ENCODE measurements at places on chromosomes 3 and 15.

DNA sequence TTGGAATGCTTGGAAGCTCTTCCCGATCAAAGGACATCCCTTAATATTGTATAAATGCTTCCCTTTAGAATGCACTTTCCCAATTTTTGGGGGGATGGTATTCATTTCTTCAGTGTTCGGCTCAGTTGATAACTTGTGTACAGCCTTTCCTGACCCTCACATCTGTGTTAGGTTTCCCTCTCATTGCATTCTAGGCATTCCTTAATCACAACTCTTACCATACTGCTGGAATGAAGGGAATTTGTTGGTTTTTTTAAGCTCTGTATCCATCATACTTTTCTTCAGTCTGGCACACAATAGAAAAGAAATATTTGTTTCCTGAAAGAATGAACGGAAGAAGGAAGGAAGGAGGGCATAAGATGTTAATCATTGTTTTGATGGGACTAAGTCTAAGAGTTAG, 119.5 kb downstream of the CHST2 start:
- DNase-seq, result no peak

DNA sequence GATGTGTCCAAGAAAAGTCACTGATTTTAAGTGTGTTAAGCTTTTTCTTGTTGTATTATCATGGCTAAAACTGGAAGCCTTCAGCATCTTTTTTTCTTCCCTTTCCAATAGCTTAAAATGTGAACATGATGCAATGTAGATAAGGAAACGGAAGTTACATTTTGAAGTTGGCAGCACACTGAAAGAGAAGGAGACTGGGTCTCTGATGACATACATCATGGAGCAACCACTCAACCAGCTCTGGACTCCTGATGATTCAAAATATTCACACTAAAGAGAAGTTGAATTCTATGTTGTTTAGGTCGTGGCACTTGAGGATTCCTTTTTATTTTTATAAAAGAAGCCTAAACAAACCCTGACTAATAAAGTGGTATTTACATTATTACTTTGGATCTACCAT, 488.3 kb upstream of the ALCAM start:
- DNase-seq, result no peak

DNA sequence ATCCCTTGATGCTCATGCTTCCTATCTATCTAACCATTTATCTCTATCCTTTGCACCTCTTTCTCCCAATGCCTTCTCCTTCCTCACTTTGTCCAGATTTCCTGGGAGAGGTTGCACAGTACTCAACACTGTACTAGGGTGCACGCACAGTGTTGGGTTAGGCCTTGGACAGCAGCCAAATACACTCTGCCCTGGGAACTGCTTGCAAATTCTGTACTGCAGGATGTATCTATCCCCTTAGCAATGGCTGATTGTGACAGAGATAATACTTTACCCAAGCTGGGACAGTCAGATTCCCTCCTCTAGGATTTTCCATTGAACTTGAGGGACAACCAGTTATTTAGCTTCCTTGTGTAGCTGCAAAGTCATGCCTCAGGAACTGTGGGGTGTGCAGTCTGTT, 113.3 kb downstream of the IL20RB start:
- DNase-seq, result no peak

GRCh38 chr3:60081381-60082095, 1031.7 kb upstream of the CFAP20DC start:
- DNase-seq, result no peak

- no peak for DNase-seq
Measured at GRCh38 chr15:85010386-85011159, 28.9 kb downstream of the PDE8A start.

DNA sequence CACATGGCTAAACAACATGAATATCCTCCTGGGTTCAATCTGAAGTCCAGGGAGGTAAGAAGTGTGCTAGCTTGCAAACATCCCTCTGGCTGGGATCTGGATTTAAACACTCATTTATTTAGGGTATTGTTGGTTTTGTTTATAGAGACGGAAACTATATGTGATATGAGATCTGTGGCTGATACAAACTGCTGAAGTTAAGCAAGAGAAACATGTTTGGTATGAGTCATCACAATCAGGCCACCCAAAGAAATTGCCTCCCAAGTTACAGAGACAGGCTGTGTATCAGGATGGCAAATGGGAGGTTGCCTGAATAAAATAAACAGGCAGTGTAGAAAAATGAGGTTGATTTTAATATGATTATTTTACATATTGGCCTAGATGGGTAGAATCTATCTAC, 562.1 kb downstream of the IGSF11 start:
- DNase-seq, result no peak

GRCh38 chr3:111106993-111107661, 35.5 kb downstream of the NECTIN3 start:
- no peak for DNase-seq

DNA sequence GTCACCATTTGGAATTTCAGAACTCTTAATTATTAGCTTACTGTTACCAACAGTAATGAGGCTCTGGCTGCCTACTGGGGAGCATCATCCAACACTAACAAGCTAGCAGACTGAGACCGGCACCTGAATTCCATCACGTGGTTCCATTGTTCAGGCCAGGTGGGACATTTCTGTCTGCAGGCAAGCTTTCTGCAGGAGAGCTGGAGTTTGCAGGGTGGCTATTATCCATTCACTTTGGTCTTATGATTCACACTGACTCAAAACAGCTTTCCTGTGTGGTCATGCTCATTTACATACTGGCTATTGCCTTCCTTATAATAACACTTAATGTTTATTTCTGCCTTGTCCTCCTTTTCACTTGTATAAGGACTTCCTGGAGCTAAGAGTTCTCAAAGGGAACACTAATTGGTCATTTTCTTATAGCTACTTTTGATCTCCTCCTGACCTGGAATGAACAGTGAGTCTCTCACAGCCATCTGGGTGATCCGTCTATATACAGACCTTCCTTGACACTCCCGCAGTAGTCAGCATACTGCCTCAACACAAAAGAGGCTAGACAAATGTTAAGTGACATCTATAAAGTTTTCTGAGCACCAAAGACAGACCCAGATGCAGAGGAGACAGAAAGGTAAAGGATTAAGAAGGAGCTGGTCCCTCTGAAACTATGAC, 695.4 kb downstream of the FHIT start:
- no peak for DNase-seq

DNA sequence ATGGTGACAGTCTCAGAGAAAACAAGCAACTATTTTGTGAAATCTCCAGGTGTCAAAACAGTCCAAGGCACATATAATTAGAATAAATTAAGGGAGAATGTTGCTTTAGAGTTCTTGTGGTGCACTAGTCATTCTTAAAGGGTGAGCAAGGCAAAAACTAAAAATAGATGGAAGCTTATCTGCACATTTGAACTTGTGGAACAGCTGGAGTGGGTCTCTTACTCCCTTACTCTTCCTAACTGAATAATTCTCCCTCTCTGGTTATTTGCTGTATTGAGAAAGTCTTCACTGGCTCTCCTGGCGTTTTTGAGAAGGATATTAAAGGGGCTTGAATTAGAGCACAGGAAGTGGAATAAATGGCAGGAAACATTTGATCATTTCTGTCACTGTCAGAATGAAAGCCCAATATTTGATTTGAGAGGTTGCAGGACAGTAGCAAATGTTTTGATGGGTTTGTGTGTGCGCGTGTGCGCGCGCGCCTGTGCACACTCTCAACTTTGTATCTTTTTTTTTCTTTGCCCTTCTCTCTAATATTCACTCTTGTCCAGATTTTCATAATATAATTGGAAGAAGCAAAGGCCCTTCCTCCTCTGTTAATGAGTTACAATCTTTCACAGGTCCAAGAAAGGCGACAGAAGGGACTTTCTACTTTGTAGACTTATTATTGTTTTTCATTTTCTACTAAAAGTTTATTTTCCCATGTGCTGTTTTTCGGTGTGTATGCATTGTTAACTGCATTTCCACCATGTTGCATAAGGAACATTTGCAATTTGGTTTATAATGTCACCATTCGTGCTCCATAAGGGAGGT, 40.9 kb downstream of the AKAP13 start:
- DNase-seq, result no peak

DNA sequence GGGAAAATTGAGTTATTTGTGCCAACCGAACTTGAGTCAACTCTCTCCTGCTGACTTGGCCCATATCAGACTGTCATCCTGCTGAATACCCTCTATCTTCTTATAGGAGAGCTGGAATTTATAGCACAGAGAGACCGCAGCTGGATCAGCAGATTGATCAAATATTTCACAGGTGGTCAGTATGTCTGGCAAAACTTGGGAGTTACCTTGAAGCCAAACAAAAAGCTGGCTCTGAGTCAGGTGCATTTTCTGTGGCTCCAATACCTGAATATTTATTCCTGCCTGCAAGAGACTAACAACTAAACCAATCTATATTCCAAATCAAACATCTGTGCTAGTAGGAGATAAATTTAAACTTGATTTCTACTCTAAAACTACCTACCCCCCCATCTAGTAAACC, 752.1 kb upstream of the ALCAM start:
- DNase-seq, result no peak

- DNase-seq, result no peak
Measured at GRCh38 chr3:192216067-192216466, 511.3 kb downstream of the FGF12 start.

DNA sequence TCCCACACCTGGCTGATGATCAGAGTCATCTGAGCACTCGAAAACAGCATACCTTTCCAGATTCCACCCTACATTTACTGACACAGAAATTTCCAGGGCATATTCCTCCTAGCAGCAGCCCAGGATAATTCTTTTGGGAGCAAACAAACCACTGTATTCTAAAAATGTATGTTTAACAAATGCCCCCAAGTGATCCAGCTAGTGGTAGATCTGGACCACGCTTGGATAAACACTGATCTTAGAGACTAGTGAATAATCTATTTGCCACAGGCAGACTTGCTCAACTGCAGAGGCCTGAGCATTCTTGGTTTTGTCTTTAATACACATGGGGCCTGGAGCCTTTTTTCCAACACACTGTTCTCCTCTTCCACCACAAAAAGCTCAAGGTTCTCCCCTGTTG, 89.6 kb downstream of the TM4SF4 start:
- DNase-seq, result no peak

DNA sequence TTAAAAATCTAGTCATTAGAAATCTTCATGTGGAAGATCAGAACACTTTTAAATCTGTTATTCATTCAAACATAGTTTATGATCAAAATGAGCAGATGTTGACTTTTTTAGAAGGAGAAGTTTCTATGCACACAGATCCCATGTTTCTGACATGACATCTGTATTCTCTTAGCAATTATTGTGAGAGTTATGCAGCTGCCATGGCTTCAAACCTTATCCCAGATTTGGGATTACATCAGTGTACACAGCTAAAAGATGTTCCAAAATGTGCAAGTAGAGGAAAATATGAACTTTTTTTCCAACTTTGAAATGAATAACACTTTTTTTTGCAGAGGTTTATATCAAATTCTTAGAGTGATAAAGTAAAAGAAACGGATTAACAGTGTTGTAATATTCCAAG, 1166.9 kb downstream of the ZPLD1 start:
- no peak for DNase-seq

GRCh38 chr3:133733226-133733625, 13.0 kb upstream of the TF start:
- DNase-seq, result no peak

GRCh38 chr3:129938140-129938930, 36.2 kb upstream of the TRH start:
- DNase-seq, result no peak
